Renal cortical epithelial cell (primary cell): ENCODE measurements at places on chromosomes 1 and 21. TPM values are rescaled to one million over a fixed set of nuclear protein-coding genes. Genes with fewer than 3 reads are reported as not detected.

- peak; percentile 91 for DNase-seq
These were observed 55.8 kb downstream of the SLC45A1 start for GRCh38 chr1:8373581-8374241.

- no peak for DNase-seq
These were observed 5.5 kb downstream of the CAMSAP2 start for GRCh38 chr1:200744143-200744542.

DNA sequence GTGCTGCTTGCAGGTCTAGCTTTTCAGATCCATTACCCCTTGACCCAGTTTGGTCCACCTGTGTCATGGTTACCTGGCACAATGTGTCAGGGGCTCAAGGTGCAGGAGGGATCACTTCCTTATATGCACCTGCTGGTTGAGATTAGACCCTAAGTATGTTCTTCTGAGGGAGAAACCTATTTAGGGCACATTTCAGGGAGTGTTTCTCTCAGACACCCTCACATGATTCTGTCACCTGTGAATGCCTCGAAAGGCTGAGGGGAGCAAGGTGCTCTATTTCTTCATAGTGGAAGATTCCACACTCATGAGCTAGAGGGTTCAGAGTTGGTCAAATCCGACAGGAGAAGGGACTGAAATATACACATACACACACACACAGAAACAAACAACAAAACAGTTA lies 15.5 kb downstream of the HSD3B2 start:
- DNase-seq = no peak

DNA sequence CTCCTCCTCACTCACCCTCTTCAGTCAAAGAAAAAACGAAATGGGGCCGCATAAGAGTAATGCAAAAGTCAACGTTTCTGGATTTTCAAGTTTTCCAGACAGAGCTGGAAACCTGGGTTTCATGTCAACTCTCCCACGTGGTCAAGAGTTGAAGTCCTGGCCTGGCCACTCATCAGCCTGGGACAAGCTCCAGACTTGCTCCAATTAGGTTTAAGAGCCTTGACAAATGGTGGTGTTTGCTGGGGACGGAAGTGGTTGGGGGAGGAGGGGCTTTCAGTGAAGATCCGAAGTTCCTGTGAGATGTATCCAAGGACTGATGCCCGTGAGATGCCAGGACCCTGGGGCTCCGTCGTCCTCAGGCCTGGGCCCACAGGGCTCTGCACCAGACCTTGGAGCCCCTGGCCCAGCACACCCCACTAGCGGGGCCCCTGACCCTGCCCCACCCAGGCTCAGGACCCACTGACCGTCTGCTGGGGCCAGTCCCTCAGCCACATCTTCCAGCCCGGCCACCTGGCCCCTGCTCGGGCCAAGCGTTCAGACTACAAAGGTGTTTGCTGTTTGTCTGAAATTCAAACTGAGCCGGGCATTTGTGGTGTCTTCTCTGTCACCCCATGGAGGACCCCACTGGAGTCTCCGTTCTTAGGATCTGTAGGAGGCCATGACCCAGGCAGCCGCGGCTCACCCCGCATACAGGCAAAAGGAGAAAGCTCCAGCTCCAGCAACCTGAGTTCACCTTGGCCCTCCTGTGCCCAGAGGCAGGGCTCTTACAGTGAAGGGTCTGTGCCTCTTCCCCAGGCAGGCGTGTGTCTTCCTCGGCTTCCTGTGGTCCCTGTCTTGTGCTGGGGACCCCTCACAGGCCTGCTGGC lies 53.3 kb downstream of the SIK1 start:
- DNase-seq = no peak

The PLA2G4A gene
- 0.94 and 1.7 TPM in 2 replicates for total RNA-seq
